ENCODE measurements at places on chromosomes 13 and 19.

- peak; percentile 9 for DNase-seq
Measured at GRCh38 chr13:22735011-22735995, 445.5 kb upstream of the SGCG start.

- DNase-seq, result no peak
Measured at GRCh38 chr13:74629985-74630384, 495.8 kb upstream of the KLF12 start.

GRCh38 chr13:104301171-104301975 lies 1235.2 kb upstream of the SLC10A2 start:
- no peak for DNase-seq

DNA sequence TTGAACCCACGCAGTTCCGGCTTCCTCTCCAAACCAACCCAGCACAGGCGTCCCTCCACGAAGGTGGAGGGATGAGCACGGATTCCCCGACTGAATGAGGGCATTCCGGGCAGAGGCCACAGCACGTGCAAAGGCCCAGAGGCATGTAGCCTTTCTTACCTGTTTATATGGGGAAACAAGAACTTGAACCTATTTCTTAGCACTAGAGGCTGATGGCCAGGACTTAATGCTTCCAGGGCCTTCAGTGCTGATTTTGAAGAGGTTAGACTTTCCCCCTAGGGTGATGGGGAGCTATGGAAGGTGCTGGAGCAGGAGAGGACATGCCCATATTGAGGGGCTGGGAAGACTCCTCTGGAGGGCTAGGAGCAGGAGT lies 2.0 kb downstream of the MAST3 start:
- DNase-seq, result no peak

DNA sequence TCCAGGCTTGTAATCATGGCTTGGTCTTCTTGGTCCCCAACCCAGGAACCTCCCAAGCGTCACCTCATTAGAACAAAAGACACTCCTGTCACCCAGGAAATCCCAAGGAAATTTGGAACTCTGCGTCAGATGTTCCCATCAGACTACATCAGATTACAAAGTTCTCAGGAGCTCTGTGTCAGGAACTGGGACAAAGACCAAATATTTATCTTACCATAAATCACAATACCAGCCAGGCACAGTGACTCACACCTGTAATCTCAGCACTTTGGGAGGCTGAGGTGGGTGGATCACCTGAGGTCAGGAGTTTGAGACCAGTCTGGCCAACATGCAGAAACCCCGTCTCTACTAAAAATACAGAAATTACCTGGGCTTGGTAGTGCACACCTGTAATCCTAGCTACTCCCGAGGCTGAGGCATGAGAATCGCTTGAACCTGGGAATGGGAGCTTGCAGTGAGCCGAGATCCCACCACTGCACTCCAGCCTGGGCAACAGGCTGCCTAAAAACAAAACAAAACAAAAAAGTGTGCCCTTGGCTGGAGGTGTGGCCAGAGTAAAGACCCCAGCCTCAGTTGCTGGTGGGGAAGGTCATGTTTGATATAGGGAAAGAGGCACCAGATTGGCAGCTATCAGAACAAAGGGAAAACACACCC lies 16.7 kb upstream of the CCDC124 start:
- DNase-seq, result no peak

DNA sequence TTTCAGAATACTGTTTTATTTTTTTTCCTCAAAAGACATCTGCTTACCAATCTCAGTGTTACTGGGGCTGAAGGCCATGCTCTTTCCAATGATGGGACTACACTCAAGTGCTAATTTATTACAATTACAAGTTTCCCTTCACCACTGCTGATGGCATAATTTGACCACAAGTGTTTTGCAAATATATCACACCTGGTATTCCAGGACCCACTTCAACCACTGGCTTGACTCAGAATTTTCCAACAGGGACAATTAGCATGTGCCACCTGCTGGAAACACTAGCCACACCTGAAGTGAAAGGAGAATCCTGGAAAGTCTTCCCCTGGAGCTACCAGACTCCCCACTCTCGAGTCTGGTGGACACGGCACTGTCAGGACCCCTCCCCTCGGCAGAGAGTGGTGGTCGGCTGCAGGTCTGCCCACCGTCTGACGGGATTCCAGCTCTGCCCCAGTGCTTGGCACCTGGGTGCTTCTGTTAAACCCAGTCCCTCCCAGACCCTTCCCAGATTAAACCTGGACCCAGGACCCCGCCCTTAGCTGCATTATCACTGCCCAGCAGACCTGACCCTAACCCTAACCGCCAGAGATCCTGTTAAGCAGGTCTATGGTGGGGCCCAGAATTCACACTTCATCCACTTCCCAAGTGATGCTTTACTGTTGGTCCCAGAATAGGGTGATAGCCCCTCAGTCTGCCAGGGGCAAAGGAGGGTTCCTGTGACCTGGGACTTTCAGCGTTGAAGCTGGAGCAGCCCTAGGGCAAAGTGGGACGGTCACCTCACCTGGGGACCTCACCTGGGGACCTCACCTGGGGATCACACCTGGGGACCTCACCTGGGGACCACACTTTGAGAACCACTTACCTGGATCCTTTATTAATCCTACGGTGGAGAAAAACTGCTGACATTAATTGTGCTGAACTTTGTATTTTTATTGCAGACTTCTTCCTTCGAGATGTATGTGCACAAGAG lies 17.6 kb upstream of the RASA3 start:
- no peak for DNase-seq

GRCh38 chr13:80274643-80275042 lies 66.3 kb downstream of the SPRY2 start:
- DNase-seq, result no peak

- DNase-seq, result no peak
Measured at GRCh38 chr13:41565846-41566245, 108.5 kb downstream of the RGCC start.

GRCh38 chr13:54706336-54706735 lies 1677.7 kb downstream of the OLFM4 start:
- DNase-seq, result no peak

- DNase-seq, result no peak
Measured at GRCh38 chr19:10478476-10478875, 24.7 kb downstream of the KEAP1 start.

DNA sequence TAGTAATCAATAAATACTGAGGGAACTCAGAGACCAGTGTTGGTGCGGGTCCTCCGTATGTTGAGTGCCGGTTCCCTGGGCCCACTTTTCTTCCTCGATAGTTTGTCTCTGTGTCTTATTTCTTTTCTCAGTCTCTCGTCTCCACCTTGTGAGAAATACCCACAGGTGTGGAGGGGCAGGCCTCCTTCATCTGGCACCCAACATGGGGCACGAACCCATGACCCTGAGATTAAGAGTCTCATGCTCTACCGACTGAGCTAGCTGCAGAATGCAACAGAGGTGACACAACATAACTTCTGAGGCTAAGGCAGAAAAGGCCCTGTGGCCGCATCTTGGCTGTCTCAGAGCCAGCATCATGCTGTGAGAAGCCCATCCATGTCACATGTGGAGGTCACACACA lies 5.3 kb upstream of the ZNF613 start:
- DNase-seq, result no peak

DNA sequence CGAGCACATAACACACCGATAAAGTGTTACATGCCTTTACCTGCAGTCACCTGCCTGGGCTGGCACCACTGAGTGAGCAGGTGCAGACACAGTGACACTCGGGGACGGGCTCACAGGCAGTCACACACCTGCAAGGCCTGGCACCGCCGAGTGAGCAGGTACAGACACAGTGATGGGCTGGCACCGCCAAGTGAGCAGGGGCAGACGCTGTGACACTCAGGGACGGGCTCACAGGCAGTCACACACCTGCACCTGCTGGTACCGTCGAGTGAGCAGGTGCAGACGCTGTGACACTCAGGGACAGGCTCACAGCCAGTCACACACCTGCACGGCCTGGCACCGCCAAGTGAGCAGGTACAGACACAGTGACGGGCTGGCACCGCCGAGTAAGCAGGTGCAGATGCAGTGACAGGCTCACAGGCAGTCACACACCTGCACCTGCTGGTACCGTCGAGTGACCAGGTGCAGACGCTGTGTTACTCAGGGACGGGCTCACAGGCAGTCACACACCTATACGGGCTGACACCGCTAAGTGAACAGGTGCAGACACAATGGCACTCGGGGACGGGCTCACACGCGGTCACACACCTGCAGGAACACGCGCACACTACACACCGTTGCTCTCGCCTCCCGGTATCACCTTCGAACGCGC lies 470 bp downstream of the ZNF835 start:
- DNase-seq, result no peak

DNA sequence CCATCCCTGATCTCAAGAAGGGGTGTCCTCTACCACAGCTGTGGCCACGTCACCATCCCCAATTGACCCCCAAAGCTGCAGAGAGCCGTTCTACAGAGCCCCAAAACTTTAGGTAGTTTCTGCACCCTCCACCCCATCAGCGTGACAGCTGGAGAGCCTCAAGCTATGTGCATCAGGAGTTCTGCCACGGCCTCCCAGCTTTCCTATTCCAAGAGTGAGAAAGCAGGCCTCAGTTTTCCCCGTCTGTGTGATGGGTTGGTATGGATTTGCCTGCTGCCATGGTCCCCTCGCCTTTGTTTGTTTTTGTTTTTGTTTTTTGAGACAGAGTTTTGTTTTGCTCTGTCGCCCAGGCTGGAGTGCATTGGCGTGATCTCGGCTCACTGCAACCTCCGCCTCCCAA lies 1.5 kb downstream of the BCL3 start:
- no peak for DNase-seq

DNA sequence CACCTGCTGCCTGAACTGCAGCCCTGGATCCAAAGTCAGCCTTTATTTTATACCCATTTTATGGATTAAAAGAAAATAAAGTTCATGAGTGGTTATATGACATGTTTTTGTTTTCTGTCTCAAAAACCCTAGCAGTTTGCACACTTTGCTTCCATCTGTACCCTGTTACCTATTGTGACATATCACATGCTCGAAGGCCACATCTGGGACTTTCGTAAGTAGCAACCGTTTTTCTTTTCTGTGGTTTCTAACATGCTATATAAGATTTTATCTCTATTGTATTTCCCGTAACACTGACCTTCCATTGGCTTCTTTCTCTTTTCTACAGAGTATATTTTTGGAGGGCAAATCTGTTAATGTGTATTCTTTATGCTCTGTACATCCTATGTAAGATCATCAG lies 1007.2 kb downstream of the PCDH9 start:
- DNase-seq, result no peak

DNA sequence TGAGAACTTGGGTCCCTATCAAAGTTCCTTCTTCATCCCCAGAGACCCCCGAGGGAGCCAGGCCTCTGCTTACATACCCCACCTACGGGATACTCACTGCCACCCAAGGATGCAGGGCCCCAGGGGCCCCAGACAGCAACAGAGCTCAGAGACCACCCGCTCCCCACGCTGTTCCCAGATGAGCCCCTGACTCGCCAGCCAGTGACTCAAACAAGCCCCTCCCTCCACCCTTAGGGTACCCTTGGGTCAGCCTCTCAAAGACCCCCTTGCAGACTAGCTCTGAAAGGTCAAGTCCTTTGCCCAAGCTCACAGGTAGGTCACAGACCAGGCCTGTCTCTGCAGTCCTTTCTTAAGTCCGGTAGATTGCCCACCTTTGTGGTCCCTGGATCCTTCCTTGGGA lies 45.7 kb downstream of the CD320 start:
- DNase-seq, result no peak

GRCh38 chr19:33755099-33756035 lies 41.3 kb upstream of the KCTD15 start:
- no peak for DNase-seq

All from HuH-7.5 (cell line).